ENCODE measurements at places on chromosomes 6 and 20. TPM values are rescaled to one million over a fixed set of nuclear protein-coding genes. Genes with fewer than 3 reads are reported as not detected.
A peak's percentile ranks its signal among the peaks of the same experiment; 100 is the strongest.

Gene FITM2
- 3.8 TPM for total RNA-seq

Gene OVOL2
- total RNA-seq: 11.0 TPM

- ATAC-seq: no peak
Measured at GRCh38 chr20:60509407-60509806, 551.2 kb downstream of the CDH26 start.

Gene KHDC1L
- 0.32 TPM for total RNA-seq

Gene GPSM3
- total RNA-seq: 2.2 TPM

DNA sequence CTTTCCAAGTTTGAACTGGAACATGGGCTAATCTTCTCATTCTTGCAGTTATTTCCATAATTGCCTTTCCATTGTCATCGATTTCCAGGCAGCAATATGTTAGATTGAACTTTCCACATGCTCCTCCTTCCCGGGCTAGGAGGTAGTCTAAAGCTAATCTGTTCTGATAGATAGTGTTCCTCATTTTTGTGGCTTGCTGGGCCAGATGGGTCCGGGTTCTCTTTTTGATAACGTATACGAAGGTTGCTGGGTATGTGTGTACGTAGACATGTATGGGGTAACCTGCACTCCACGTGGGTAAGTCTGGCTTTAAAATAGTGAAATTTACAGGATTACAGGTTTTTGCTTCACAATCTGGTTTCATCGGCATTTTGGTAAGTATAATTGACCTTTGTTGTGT lies 14.0 kb upstream of the GMPR start:
- no peak for ATAC-seq

DNA sequence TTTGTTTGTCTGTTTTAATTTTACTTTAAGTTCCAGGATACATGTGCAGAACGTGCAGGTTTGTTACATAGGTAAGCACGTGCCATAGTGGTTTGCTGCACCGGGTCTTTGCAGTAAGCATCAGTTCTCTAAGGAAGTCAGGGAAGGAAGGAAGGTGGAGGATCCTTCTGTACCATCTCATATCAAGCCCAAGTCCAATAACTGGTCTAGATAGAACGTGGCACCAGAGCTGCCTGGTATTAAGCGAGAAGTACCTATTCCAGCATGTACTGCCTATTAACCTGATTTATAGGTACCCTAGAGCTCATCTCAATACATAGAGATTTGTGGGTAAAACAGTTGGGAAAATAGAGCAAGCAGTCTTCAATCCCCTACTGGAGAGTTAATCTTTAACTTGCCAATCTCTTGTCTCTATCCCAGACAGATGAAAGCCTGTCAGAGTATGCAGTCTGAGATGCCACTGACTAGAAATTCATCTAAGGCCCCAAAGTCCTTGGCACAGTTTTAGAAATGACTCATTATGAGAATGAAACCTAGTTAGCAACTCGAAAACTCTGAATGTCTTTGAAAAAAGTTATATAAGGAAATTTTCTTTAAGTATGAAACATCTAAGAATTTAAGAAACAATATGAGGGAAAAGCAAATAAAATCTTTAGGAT lies 144.9 kb downstream of the TFAP2A start:
- no peak for ATAC-seq

DNA sequence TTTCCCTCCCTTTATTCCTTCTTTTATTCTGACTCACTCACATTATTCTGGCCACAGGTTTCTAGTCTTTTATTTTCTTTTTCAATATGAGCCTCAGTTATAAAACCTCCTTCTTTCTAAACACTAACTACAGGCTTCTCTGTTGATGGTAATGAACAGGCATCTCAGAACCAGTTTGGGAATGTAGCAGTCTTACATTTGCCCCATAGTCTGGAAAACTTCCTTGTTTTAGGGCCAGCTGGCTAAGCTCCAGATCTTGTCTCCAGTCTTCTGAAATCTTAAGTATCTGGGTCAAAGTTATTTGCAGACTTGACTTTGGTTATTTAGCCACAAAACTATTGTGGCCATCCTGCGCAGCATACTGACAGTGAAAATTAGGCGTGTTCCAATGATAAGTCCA lies 97.0 kb upstream of the MAN1A1 start:
- ATAC-seq: peak; percentile 20

Gene CDSN
- 0.08 TPM for total RNA-seq

GRCh38 chr20:1424336-1424735 lies 31.5 kb upstream of the FKBP1A start:
- ATAC-seq: no peak

- peak; percentile 55 for ATAC-seq
Measured at GRCh38 chr20:34268851-34269636, 27.8 kb downstream of the ASIP start.

Gene ZNF318
- 5.0 TPM for total RNA-seq

DNA sequence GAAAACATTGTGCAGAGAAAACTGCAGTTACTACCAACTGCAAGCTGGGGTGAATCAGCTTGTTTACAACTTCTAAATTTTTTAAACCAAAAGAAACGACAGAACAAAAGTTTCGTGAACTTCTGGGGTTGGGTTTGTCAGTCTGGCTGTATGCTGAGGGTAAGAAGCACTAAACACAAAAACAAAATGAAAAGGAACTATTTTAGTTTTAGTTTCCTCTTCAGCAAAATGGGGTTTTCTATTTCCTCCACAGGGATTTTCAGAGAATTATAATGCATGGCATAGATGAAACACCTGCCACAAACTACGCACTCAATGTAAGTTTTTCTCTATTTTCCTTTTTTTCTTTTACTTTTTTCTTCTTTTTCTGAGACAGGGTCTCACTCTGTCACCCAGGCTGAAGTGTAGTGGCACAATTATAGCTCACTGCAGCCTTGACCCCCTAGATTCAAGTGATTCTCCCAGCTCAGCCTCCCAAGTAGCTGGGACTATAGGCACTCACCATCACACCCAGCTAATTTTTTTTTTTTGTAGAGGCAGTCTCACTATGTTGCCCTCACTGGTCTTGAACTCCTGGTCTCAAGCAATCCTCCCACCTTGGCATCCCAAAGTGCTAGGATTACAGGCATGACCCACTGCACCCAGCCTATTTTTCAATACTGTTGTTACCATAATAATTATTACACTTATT lies 40.6 kb downstream of the CGA start:
- ATAC-seq: no peak

- no peak for ATAC-seq
Measured at GRCh38 chr6:29710281-29710941, 12.8 kb upstream of the HLA-F start.

Gene SLC22A3
- 8.0 TPM for total RNA-seq

DNA sequence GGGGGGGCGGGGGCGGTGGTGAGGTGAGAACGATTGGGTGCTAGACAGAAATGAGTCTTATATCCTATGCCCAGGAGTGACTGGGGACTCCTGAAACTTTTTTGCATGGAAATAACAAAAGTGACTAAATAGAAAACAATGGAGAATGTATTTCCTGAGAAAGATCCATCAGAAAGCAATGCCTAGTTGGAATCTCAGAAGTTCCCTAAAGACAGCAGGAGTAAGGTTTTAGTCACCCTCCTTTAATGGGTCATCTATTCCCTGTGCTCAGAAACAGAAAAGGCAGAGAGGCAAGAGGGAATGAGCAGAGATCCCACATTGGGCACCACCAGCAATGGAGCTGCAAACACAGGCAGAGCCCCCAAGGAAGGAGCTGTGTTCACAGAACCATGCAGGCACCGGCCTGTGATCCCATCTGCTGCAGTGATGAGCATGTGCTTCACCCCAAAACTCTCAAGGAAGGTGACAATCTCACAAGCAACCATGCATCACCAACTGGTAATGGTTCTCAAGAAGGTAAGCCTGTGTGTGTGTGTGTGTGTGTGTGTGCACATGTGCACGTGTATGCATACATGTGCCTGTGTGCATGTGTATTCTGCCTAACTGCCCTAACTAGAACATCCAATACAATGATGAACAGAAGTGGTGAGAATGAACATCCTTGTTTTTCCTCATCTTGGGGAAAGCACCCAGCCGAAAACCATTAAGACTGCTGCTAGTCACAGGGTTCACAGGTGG lies 168.4 kb downstream of the WDR27 start:
- ATAC-seq: no peak

DNA sequence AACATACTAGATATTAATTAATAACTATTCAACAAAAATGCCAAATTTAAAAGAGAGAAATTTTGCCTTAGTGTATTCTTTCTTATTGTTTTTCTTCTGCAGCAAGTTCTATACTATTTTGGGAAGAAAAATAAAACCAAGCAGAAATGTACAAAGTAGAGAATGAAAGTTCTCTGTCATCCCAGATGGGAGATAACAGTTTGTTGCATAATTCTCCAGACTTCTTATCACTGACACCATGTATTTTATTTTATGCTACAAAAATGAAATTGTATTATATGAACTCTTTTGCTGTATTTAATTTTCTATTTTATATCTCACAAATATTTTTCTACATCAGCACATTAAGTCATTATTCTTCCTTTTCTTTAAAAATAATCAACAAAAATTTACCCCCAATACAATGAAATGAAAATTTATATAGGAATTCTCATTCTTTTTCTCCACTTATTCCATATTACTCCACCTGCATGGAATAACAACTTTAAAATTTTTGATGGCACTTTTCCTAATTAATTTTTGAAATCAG lies 18.2 kb downstream of the TMEM244 start:
- ATAC-seq: no peak

- no peak for ATAC-seq
Measured at GRCh38 chr6:168232528-168232927, 87.0 kb downstream of the DACT2 start.

- ATAC-seq: no peak
Measured at GRCh38 chr6:170270984-170271593, 19.8 kb downstream of the DLL1 start.

GRCh38 chr6:50030350-50030749 lies 8.6 kb upstream of the DEFB110 start:
- no peak for ATAC-seq

Gene PRR18
- 0.04 TPM for total RNA-seq

- ATAC-seq: peak; percentile 67
Measured at GRCh38 chr6:112253841-112254816, at the start of gene LAMA4. TSS of gene LAMA4 (minus strand) at chr6:112254567. CDS start at chr6:112254150, 417 bp downstream.

DNA sequence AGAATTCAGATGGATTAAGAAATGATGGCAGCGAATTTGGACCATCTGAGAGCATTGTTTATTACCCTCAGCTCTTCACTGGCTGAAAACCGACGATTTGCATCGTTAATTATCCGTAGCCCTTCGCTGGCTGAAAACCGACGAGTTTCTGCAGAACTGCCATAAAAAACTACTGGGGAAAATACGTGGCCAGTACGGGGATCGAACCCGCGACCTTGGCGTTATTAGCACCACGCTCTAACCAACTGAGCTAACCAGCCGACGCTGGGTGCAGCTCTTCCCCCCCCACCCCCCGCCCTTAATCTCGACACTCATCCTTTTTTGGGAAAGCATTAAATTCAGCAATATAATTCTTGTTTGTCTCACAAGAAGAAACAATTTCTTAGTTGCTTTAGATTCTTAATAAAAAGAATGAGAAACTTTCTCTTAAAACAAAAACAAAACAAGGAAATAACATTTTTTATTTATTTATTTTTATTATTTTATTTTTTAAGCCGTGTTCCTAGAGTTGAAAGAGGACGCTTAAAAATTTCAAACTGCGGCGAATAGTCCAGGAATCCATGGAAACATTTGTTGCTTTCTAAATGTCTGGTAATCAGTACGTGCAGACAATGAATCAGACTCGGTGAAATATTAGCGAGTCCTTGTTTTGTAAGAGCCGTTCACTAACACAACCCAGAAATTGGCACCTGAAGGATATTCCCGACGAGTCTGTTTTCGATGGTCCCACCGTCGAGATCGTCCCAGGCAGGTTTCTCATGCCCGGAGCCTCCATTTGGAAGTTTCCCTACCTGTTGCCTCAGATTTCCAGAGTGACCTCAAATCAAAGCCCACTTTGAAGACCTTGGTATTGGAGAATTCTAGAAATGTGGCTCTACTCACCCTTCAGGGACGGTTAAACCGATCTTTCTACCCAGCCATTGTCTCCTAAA lies 27.8 kb downstream of the PRSS16 start:
- no peak for ATAC-seq

DNA sequence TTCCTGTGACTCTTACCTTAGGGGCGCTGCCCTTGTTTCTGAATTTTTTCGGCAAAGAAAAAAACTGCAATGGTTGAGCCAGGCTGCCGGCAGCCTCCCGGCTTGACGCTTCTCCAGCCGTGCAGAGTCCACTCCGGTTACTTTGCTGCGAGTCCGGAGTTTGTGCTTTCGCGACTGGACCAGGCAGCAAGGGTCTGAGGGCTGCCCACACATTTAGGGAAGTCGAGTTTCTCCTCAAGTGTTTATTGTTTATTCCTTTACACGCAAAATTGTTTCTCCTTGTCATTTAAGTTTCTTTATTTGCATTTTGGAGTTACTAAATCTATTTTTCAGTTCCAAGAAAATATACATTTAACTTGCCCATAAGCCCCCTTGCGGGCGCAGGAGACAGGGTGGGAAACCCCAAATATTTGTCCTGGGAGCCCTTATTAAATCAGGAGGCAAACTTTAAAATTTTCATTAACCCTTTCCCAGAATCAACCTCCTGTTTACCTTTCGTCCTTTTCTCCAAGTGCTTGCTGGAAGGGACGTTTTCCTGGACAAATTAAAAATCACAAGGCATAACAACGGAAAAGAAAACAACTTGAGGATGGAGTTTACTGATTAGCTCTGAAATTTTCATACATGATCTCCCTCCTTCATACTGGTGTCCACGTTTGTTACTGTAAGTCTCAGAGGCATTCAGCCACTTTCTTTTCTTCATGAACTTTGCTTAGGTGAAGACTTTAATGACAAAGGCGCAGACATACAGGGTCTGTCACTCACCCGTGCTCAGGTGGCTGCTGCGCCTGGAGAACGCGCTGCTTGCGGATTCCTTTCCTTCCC lies 1.7 kb upstream of the PDE10A start:
- no peak for ATAC-seq

GRCh38 chr20:50690650-50691572 lies at the start of gene RIPOR3:
TSS of gene RIPOR3 (minus strand) at chr20:50691542. CDS start at chr20:50691128, 414 bp downstream.
- peak; percentile 29 for ATAC-seq

- ATAC-seq: no peak
Measured at GRCh38 chr20:16191496-16191895, 381.8 kb downstream of the KIF16B start.

- no peak for ATAC-seq
Measured at GRCh38 chr20:58429303-58429702, 40.3 kb downstream of the VAPB start.

DNA sequence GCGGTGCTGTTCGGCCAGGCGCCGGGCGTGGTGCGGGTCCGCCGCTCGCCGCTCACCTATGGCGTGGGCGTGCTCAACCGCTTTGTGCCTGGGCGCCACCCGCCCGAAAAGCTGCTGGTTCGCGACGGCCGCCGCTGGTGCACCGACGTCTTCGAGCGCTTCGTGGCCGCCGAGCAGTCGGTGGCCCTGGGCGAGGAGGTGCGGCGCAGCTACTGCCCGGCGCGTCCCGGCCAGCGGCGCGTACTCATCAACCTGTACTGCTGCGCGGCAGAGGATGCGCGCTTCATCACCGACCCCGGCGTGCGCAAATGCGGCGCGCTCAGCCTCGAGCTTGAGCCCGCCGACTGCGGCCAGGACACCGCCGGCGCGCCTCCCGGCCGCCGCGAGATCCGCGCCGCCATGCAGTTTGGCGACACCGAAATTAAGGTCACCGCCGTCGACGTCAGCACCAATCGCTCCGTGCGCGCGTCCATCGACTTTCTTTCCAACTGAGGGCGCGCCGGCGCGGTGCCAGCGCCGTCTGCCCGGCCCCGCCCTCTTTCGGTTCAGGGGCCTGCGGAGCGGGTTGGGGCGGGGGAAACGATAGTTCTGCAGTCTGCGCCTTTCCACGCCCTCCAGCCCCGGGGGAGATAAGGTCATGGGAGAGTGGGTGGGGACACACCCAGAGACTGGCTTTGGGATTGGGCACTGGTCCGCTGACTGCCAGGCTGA lies 15.7 kb downstream of the ADISSP start:
- ATAC-seq: peak; percentile 65

- ATAC-seq: peak; percentile 15
Measured at GRCh38 chr20:57244627-57245214, 21.7 kb downstream of the BMP7 start.

- no peak for ATAC-seq
Measured at GRCh38 chr20:10453241-10453640, 18.1 kb downstream of the SLX4IP start.

All from esophagus mucosa (tissue), 1 donor.